Calu3 (cell line): ENCODE measurements at places on chromosomes 2 and 18. TPM values are rescaled to one million over a fixed set of nuclear protein-coding genes. Genes with fewer than 3 reads are reported as not detected.
A peak's percentile ranks its signal among the peaks of the same experiment; 100 is the strongest.

GRCh38 chr2:31312898-31313297 is 78.9 kb downstream of the EHD3 start:
- peaks cover 3% of the 10 kb centered on the region for H3K36me3 ChIP-seq
- H3K27ac ChIP-seq: no peak overlapping the region
- peaks cover 13% of the 10 kb centered on the region for H3K27me3 ChIP-seq
- no peak for DNase-seq

- H3K36me3 ChIP-seq: no peaks in the 10 kb centered on the region
- peaks cover 10% of the 10 kb centered on the region for H3K4me1 ChIP-seq
- no peak for DNase-seq
Measured at GRCh38 chr2:133608291-133608690, 40.0 kb upstream of the NCKAP5 start.

DNA sequence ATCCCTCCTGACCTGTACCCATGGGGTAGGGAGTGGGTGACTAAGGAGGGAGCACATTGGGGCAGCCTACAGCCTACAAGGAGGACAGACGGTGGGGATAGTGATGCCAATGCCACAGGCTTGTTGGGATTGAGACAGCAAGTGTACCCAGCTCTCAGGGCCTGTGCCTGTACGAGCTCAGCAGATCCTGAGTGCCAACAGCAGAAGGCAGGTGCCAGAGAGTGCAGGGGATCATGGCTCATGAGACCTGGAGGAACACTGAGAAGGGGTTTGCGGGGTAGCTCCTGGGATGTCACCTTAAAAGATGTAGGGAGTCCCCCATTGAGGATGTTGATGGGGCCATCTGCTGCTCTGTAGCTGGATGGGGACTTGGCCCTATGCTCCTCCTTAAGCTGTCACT is 10.3 kb upstream of the SNED1 start:
- H3K4me3 ChIP-seq: no peak overlapping the region
- peaks cover 31% of the 10 kb centered on the region for H3K27me3 ChIP-seq
- peaks cover 11% of the 10 kb centered on the region for H3K4me1 ChIP-seq
- no peak for DNase-seq
- no peak overlapping the region for H3K27ac ChIP-seq

GRCh38 chr2:129768036-129768386 is 211.5 kb upstream of the RAB6C start:
- H3K4me3 ChIP-seq: no peak overlapping the region
- peaks cover 12% of the 10 kb centered on the region for H3K27me3 ChIP-seq
- no peak for DNase-seq

- H3K27ac ChIP-seq: no peak overlapping the region
- H3K27me3 ChIP-seq: no peaks in the 10 kb centered on the region
- no peak for DNase-seq
Measured at GRCh38 chr2:233433029-233433428, 78.7 kb downstream of the DGKD start.

DNA sequence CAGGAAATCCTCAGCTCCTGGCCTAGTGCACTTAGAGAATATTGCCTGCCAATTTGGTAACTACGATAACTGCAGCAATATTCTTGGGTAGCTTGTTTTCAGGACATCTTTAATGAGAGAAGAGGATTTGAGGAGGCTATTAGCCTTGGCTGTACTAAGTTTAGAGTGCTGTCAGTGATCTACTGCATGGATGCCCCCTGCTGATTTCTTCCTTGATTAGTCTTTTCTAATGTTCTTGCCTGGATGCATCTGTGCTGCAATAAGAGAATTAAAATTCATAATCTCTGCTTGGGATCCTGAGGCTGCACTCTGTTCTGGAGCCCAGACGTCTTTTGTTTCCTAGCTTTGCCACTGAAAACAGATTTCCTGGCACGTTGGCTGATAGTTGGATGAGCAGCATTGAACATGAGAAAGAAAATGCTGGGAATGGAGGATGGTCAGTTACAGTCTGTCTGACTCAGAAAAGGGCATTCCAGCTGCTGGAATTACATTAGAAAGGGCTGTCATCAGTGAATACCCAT is 115.4 kb downstream of the CCDC85A start:
- DNase-seq: no peak
- H3K27ac ChIP-seq: no peak overlapping the region
- H3K27me3 ChIP-seq: no peaks in the 10 kb centered on the region
- no peaks in the 10 kb centered on the region for H3K4me1 ChIP-seq

DNA sequence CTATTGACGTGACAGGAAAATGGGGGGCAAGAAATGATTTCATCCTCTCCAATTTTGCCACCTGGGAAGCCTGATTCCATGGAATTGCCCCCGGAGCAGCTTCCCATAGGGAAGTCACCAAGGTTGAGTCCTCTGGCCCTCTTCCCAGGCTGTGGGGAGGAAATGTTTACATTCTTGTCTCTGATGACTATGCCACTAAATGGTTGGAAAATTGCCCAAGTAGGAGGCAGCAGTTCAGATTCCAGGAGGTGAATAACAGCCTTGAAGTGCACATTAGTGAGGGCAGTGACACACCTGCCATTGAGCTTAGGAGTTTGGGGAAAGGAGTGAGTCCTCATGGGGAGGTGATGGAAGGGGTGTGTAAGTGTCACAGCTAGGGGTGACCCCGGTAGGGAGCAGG is 449.2 kb upstream of the DCC start:
- H3K27me3 ChIP-seq: peaks cover 12% of the 10 kb centered on the region
- no peaks in the 10 kb centered on the region for H3K36me3 ChIP-seq
- H3K4me1 ChIP-seq: no peaks in the 10 kb centered on the region
- peak; percentile 10 for DNase-seq
- H3K4me3 ChIP-seq: no peak overlapping the region

DNA sequence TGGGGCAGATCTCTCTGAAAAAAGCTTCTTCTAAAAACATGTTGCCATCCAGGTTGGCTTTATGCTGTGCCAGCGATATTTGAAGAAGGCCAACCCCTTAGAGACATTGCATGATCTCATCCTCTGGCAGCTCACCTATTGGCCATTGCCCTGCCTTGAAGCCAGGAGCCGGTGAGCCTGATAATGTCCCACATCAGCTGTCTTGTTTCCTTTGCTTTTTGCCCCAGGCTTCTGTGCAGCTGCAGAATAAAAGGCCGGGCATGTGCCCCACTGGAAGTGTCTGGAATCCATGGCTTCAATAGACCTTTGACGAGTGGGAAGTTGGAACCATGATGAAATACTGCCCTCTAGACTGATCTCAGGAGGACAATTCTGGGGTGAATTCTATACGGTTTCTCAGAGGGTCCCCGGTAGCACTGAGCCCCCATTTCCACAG is 523.5 kb upstream of the ZEB2 start:
- DNase-seq: no peak
- no peaks in the 10 kb centered on the region for H3K27me3 ChIP-seq
- H3K4me3 ChIP-seq: no peak overlapping the region
- no peaks in the 10 kb centered on the region for H3K36me3 ChIP-seq

GRCh38 chr2:37582481-37583220 is 88.8 kb downstream of the CDC42EP3 start:
- no peak overlapping the region for H3K4me3 ChIP-seq
- H3K27me3 ChIP-seq: no peaks in the 10 kb centered on the region
- no peak overlapping the region for H3K27ac ChIP-seq

Gene IKZF2
- 26.0 and 26.1 TPM in 2 replicates for total RNA-seq

Gene NTSR2
- not detected in 2 replicates for total RNA-seq

Gene MC5R
- total RNA-seq: not detected in 2 replicates

Gene HOXD8
- not detected in 2 replicates for total RNA-seq

Gene UGT1A6
- 98.0 and 116 TPM in 2 replicates for total RNA-seq
